ENCODE measurements at places on chromosomes 6 and 20.
A peak's percentile ranks its signal among the peaks of the same experiment; 100 is the strongest.

DNA sequence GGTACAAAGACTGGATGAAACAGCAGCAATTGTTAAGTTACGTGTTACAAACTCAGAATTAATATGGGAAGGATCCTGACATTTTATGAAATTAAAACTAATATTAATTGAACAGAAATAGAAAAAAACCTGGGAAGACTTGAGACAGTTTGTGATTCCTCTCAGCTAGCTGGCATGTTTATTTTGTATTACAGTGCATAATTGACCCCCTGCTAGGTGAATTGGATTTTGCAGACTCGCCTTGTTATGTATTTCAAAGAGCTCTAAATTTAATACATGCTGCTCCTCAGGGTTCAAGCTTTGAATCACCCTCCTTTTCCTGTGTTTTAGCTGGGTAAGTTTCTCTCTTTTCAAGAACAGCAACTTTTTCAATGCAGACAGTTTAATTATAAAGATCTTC, 339.4 kb downstream of the PLCB1 start:
- no peak for DNase-seq

DNA sequence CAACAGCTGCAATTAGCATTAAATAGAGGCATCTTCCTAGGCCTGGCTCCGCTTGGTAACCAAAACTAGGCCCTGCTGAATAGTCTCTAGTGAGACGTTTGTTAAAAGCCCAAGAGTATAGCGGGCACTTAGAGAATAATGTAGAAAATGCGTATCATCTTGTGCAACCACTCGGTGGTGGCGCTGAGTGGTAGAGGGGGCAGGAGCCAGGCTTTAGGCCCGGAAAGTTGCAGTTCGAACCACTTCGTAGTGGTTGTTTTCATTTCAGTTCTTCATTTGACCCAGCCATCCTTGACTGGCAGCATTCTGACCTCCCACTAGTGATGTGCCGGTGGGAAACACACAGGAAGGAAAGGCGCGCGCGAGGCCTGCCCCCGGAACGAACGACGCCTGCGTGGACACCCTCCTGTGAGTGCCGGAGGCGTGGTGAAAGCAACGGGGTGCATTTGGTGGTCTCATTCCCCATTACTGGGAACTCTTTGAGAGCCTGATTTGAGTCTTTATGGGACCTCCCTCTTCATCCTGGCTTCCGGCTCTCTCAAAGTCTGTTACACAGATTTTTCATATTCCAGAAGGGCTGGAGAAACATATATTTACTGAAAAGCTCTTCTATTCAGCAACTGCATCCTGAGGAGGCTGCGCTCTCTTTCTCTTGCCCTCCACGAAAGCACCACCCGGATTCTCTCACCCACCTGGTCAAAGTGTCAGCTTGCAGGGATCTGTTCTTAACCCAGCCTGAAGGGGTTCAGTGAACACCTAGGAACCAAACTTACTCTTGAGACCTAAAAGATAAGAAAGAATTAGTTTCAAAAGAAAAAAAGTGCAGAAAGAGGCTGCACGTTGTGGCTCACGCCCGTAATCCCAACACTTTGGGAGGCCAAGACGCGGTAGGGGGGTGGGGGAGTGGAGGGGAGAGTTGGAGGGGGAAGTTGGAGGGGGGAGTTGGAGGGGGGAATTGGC, 18.2 kb downstream of the GPX5 start:
- DNase-seq, result peak; percentile 74

GRCh38 chr20:1013566-1014340, 11.6 kb upstream of the RSPO4 start:
- no peak for DNase-seq

DNA sequence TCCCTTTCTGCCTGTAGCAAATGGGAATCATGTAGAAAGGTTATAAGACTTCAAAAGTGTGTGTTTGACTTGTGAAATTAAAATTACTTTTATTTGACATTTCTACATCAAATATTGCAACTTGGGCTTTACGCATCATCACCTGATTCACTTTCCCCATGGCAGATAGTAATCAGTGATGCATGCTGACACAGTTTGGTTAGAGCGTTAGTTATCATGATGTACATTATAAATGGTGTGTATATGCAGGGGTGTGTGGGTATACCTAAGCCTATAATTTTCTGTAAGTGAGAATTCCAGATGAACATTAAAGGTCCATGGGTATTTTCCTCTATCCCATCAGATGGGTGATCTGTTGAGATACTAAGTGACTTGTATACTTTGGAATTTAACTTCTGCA, 141.5 kb downstream of the KLHL32 start:
- DNase-seq, result no peak

GRCh38 chr20:478010-478948, 15.9 kb upstream of the TBC1D20 start:
- no peak for DNase-seq

- no peak for DNase-seq
Measured at GRCh38 chr6:117456998-117457397, 25.5 kb upstream of the DCBLD1 start.

DNA sequence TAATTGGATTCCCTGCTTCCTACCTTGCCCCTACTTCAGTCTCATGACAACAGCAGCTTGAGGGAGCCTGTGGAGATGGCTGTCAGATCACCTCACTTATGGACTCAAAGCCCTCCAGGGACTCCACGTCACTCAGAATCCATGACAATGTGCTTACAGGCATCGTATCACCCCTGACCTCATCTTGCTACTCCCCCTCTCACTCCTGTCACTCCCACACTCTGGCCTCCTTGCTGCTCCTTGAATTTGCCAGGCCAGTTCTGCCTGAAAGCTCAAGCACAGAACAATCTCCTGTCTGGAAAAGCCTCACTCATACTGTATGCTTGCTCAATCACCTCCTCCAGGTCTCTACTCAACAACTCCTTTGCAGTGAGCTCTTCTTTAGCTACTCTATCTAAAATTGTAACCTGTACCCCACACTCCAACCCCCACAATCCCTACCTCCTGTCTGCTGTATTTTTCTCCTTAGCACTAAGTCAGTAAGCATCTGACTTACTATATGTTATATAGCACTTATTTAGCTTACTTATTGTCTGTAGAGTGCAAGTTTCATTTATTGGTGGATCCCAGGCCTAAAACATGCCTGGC, 10.7 kb upstream of the GSTA4 start:
- DNase-seq, result no peak

GRCh38 chr6:4740032-4740431, 36.2 kb upstream of the CDYL start:
- no peak for DNase-seq

DNA sequence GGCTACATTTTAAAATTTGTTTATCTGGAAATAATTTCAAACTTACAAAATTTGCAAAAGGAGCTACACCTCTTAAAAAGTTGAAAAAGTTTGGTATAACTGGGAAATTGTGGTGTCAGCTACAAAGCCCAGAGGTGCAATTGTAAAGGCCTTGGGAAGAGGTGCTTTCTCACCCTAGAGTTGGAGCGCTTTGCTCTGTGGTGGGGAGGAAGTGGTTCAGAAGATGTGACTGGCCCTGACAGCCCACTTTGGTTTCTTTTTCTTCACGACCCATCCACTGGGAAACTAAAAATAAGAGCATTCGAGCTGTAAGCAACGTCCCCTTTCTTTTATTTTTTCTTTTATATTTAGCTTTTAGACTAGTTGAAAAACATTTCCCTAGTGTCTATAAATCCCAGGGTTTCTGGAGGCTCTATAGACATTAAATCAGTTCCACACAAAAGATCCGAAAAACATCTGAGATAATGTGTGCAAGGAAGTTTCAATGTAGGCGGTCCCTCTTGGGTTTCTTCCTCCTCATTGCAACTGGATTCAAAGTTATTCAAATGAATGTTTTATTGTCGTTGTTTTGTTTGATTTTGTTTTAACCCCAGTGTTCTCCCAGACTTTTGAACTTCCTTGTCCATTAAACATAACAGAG, 397.8 kb downstream of the KIF16B start:
- no peak for DNase-seq

- DNase-seq, result no peak
Measured at GRCh38 chr20:10596710-10597121, 77.1 kb downstream of the JAG1 start.

GRCh38 chr6:125157725-125158124, 4.2 kb downstream of the TPD52L1 start:
- DNase-seq, result no peak

GRCh38 chr6:31423550-31423949, 20.2 kb downstream of the MICA start:
- DNase-seq, result no peak

DNA sequence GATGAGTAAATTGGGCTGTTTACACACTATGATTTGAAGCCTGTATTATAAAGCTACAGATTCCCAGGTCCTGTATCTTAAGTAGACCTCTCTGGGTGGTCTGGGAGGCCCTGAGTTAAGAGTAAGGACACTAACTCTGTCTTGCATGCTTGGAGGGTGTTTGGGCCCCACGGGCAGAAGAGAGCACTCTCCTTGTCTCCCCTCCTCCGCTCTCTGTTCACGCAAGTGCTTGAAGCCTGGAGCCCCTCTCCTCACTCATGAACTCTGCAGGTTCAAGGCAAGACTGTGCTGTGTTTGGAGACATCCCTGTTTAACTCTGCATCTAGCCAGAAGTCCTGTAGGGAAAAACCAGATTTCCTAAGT, 154.0 kb downstream of the ZDHHC14 start:
- no peak for DNase-seq

DNA sequence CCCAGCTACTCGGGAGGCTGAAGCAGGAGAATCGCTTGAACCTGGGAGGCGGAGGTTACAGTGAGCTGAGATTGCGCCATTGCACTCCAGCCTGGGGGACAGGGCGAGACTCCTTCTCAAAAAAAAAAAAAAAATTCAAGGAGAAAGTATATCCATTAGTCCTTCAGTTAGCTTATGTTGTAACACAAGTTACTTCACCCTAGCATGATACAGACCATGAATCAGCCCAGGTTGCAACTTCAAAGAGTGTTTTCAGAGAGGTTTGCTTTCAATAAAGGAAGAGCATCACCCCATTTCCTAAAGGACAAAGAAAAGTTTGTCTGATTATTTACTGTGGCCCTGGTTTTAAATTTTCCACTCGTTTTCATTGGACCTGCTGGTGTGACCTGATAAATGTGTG, 73.0 kb downstream of the SERAC1 start:
- no peak for DNase-seq

- DNase-seq, result no peak
Measured at GRCh38 chr6:94376876-94377275, 957.5 kb upstream of the EPHA7 start.

- DNase-seq, result no peak
Measured at GRCh38 chr20:45187693-45188092, 13.0 kb downstream of the PI3 start.

DNA sequence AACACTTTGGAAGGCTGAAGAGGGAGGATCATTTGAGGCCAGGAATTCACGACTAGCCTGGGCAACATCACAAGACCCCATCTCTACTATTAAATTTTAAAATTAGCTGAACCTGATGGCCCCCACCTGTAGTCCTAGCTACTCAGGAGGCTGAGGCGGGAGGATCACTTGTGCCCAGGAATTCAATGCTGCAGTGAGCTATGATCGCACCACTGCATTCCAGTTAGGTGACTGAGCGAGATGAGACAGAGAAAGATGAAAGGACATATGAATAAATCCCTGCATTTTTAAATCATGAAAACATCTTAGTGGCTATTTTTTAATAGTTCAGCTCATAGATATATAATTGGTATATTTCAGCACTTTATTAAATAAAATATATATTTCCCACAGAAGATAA, 93.8 kb downstream of the GPR63 start:
- no peak for DNase-seq

DNA sequence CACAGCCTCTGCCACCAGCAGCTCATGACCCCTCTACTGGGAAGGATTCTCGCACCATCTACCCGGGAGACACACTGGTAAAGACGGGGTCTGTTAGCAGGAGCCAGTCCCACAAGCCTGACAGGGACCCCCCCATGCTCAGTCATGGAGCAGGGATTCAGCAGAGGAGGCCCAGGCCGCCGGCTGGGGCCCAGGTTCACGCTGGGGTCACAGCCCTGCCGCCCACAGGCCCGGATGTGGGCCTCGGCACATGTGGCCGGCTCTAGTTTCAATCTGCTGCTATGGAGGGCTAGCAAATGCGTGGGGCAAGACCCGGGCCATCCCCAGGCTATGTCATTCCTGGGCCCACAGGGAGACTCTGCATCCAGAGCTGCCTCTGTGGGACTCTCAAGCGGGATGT, 25.1 kb downstream of the PXDC1 start:
- DNase-seq, result no peak

DNA sequence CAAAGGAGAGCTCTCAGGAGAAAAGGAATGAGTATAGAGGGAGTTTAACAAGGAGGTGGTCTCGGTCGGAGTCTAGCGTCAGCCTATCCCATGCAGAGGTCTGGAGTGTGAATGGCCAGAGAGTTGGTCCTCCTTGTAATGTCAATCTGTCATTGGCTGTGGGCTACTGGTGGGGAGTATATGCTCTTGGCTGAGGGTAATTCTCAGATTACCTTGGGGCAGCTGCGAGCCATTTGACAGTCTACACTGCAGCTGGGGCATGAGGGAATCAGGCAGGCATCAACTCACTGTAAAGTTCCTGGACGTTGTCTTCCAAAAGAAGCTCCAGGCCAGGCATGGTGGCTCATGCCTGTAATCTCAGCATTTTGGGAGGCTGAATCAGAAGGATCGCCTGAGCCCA, 48.1 kb downstream of the EBF4 start:
- DNase-seq, result peak; percentile 56

- no peak for DNase-seq
Measured at GRCh38 chr6:52299653-52300052, 15.1 kb upstream of the MCM3 start.

DNA sequence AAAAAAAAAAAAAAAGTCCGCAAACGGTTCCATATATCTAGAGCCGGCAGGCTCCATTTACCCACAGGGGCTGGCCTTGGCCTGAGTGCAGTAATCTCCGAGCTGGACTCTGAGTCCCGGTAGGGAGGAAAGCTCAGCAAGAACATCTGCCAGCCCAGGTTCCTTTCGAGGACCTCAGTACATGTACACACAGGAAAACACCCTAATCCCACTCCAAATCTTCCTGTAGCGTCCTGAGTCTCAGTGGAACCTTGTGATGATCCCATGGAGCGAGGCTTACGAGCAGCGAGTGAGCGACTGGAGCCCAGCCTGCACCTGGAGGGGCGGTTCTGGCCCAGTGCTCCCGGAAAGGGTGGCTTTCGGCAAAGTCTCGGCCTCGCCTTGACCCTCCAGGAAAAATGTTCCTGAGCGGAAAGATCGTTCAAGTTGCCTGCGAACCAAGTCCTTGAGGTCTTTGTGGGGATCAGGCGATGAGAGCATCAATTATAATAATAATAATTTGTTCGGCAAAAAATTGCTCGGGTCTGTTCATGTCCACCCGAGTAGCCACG, 32.1 kb downstream of the PRSS16 start:
- DNase-seq, result no peak

DNA sequence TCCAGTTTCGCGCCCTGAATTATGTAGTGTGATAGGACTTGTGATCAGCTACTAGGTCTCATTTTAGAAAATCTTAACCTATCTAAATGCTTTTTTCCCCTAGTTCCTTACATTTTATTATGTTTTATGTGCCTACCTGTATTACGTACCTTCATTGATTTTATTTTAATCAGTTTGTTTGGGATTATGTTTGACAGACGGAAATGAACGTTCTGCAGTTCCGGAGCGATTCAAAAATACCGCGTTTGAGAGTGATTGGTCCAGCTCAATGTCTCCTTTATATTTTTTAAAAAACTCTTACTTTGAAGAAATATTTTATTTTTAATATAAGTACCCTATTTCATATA, 114.3 kb upstream of the BTN3A2 start:
- DNase-seq, result no peak

- DNase-seq, result no peak
Measured at GRCh38 chr6:52233975-52234823, 10.1 kb downstream of the IL17F start.

All from activated CD8-positive, alpha-beta memory T cell treated with anti-CD3 and anti-CD28 coated beads for 24 hours (primary cell).